IPS DF 6.9 (cell line): ENCODE measurements at places on chromosomes 7 and 10.

DNA sequence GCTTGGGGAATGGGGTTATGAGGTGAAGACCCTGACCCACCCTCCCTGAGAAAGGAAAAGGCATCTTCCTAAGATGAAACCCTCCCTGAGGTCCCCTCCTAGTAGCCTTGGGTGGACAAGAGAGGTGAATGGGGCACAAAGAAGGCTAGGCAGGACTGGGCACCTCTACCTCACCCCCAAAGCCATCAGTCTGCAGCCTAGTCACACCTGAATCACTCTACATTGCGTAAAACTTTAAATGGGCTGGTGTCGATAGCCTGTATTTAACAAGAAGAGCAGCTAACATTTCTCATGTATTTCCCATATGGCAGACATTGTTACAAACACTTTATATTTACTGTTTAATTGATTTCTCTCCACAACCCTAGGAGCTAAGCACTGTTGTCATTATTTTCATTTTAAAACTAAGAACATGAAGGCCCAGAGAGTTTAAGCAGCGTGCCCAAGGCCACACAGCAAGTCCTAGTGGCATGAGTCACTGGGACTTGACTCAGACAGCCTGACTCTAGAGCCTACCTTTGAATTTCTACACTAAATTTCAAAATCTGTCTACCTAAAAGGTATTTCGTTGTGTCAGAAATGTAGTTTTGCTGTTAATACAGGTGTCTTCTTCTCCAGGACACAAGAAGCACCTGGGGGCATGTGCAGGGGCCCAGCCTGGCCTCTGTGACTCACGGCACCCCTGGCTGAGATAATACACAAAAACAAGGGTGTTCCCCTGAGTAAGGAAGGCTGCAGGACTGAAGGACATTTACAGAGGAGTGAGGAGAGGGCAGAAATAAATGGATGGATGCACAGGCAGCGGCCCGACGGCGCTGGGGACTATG is 3.4 kb downstream of the AOC1 start:
- no peak for DNase-seq

GRCh38 chr10:32175629-32176028 is 119.4 kb upstream of the KIF5B start:
- DNase-seq, result no peak

GRCh38 chr10:128369101-128369650 is 243.0 kb upstream of the MKI67 start:
- no peak for DNase-seq

DNA sequence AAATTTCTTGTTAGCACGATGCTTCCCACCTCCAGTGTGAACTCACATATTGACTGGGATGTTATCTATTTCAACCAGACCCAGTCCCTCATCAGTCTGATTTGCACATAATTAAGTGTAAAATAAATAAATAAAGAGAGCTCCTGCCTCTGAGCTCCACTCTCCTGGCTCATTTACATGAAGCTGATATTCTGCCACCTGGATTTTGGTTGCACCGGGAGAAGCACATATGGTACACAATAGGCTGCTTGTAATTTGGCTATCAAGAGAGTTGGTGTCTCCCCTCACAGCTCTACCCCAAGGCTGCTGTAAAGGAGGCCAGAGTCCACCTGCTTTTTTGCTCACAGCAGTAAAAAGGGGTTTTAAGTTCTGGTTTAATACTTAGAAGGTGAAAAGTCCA is 610.5 kb downstream of the KCNMA1 start:
- DNase-seq, result no peak

- DNase-seq, result no peak
These were observed 45.0 kb upstream of the CSTF2T start for GRCh38 chr10:51744235-51745000.

DNA sequence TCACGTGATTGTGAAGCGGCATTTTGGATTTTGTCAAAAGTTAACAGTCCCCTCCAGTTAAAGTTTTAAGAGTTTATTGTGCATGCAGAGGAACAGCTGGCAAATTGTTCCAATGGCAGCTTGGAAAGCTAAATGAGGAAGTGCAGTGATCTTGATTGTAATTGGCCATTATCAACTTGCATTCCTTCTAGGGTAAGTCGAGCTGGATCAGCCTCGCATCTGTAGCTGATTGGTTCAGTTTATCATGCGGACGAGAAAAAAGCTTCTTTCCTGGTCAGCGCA is 566 bp downstream of the ZNF789 start:
- DNase-seq, result no peak

DNA sequence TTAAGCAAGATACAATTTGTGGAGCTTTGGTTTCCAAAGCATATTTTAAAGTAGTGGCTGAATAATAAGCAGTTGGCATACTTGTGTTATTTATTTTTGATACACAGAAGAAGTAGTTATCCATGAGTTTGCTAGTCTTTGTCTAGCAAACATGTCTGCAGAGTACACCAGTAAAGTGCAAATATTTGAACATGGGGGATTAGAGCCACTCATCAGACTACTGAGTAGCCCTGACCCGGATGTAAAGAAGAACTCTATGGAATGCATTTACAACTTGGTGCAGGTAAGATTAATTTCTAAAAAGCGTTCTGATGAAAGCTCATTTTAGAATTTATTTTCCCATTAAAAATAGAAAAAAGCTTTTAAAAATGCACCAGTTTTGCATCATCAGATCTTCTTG is 31.4 kb downstream of the ARMC3 start:
- DNase-seq, result no peak

GRCh38 chr10:3418041-3418754 is 245.6 kb upstream of the PITRM1 start:
- DNase-seq, result no peak

GRCh38 chr10:14569274-14570060 is 205.2 kb downstream of the FAM107B start:
- DNase-seq, result no peak

DNA sequence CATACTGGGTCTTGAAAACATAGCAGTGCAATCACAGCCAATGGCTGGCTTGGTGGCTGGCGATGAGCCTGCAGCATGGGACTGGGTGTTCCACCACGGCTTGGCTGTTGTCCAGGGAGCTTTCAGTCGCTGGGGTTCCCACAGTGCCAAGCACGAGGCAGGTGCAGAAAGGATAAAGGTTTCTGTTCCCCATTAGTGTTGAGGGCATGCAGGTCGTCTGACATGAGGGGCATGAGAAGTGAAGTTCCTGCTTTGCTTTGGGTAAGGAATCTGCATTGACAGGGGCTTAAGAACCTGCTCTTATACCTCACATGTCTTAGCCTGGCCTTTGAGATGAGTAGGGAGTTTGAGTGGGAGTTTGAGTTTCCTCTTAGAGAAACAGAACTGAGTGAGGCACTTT is 9.0 kb upstream of the CFTR start:
- DNase-seq, result no peak

DNA sequence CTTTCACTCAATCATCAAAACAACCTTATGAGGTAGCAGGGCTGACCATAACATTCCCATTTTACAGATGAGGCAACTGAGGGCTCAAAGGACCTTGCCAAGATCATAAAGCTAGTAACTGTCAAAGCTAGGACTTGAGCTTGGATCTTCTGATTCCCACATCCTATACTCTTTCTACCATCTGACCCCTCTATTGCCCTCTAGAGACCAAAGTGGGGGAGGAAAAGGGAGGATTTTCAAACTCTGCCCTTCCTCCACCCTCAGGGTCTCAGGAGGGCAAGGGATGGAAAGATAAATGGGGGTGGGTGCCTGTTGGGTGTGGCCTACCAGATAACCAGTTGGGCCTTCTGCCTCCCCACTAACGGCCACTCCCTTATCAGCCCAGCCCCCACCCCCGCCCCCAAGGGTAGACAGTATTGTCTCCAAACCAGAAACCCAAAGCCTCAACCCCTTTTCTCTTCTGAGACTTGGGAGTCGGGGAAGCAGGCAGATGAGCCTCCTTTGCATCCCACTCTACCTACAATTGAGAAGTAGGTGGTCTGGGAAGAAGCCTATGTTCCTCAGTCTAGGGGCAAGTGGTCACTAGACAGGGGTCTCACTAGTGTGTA is 7.9 kb downstream of the LDB1 start:
- no peak for DNase-seq

DNA sequence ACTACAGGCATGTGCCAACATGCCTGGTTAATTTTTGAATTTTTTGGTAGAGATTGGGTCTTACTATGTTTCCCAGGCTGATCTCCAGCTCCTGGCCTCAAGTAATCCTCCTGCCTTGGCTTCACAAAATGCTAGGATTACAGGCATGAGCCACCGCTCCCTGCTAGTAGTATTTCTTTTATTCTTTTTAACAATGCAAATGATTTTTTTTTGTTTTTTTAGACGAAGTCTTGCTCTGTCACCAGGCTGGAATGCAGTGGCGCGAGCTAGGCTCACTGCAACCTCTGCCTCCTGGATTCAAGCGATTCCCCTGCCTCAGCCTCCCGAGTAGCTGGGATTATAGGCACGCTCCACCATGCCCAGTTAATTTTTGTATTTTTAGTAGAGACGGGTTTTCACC is 58.1 kb downstream of the SVIL start:
- no peak for DNase-seq

DNA sequence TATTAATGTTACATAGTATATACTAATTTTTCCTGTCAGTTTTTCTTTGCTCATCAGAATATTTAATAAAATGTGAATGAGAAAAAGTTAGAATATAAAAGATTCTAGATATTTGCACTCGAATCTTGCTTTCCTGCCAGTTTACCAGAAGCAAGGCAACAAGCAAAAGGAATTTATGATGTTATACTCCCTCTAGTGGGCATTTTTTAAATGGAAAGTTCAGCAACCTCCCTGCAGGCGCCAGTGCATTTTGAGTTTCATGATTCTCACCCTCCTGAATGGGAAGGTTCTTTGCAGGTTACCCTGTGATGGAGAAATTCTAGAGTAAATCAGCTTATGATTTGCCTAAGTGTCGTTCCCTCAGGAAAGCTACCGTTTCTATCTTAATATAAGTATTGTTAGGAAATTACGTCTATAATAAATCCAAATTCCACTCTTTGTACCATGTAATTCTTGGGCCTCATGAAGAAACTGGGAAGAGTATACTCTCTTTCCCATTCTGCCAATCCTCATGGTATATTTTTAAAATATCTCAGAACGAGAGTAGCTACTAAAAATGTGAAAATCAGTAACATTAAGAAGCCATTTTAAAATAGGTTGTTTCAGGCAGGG is 350.0 kb downstream of the CRPPA start:
- no peak for DNase-seq

GRCh38 chr7:22569586-22570321 is 69.8 kb upstream of the STEAP1B start:
- no peak for DNase-seq
